SHP77 (cell line): ENCODE measurements at places on chromosomes 12 and 14.

GRCh38 chr14:69171569-69171968, 18.6 kb upstream of the DCAF5 start:
- no peak for DNase-seq

DNA sequence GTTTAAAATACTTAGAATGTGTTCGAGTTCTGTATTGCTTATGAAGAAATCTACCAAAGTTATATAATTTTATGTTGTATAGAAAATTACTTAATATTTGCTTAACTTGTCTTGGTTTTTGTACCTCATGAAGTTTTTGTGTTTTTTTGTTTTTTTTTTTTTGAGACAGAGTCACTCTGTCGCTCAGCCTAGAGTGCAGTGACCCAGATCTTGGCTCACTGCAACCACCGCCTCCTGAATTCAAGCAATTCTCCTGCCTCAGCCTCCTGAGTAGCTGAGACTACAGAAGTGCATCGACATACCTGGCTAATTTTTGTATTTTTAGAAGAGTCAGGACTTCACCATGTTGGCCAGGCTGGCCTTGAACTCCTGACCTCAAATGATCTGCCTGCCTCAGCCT, 69.9 kb downstream of the MON2 start:
- DNase-seq, result no peak

- DNase-seq, result no peak
Measured at GRCh38 chr12:68154779-68155178, 4.8 kb downstream of the IFNG start.

DNA sequence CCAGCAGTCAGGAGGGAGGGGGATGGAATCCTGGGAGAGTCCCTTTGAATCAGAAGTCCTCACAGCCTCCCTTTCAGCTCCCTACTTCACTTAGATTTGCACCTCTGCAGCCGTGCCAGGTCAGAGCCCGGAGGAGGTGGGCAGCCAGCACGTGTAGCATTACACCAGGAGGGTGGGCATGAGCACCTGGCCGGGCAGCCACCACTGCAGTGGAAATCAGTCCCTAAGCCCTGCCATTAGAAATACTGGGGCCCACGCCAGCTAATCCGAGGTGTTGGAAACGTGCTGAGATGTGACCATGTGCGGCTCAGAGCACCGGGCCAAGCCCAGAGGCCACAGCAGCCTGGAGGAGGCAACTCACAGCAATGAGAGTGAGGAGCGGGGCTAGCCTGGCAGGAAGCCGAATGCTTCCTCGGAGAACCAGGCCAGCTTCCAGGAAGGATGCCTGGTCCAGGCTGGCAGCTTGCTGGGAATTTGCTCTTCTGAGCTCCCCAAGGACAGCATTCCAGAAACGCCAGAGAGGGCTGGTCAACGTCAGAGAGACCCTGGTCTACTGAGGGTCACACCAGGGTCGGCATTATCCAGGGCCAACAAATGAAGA, 9.4 kb upstream of the CACNA2D4 start:
- DNase-seq, result no peak

- no peak for DNase-seq
Measured at GRCh38 chr12:3646561-3647241, 106.2 kb downstream of the CRACR2A start.

DNA sequence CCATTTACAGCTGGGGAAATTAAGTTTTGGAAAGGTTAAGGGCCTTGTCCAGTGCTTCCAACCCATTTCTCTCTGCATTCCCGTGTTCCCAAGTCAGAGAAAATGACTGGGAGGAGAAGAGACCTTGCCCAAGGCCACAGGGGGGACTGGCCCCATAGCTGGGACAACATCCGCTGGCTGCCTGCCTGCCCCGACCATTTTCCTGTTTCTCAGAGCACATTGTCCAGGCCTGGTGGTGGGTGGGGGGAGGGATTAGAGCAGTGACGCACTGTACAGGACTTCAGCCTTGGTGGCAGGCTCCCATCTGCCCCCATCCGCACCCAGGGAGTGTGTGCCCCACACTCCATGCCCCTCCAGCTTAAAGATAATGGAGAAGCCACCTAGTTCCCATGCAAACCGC, 27.7 kb downstream of the DIO3 start:
- no peak for DNase-seq

- no peak for DNase-seq
Measured at GRCh38 chr12:50186681-50187080, 19.5 kb upstream of the CERS5 start.

- no peak for DNase-seq
Measured at GRCh38 chr14:103129301-103130016, 6.2 kb downstream of the TNFAIP2 start.

GRCh38 chr14:66088656-66089055, 397.5 kb upstream of the CCDC196 start:
- DNase-seq, result no peak

DNA sequence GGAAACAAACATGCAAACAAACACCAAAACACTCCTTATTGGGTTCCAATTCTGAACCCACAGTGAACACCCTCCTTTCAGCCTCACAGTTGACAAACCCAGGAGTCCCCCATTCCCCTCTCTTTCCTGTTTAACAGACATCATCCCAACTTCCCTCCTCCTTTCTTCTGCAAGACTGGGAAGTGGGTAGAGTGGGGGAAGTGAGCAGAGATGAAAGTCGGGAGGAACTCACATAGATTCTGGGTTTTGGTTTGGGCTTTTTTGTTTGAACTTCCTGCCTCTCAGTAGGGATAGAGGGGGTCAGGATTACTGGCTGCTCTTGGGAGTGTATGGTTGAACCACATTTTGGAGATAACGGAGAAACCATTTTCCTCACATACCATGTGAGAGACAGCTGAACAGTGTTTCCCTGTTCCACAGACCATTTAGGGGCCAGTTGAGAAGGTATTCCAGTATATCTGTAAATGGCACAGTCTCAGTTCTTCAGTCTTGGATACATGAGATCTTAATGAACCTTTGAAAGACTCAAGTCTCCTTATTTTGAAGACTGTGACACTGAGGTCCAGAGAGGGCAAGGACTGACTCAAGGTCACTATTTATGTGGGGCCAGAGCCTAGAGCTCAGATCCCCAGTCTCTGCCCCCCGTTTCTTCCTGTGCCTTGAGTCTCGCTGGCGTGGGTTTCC, 3.9 kb upstream of the GPR84 start:
- no peak for DNase-seq

GRCh38 chr12:77696183-77696582, 134.5 kb upstream of the NAV3 start:
- no peak for DNase-seq

GRCh38 chr12:115871714-115872113, 405.8 kb downstream of the MED13L start:
- DNase-seq, result peak; percentile 39

DNA sequence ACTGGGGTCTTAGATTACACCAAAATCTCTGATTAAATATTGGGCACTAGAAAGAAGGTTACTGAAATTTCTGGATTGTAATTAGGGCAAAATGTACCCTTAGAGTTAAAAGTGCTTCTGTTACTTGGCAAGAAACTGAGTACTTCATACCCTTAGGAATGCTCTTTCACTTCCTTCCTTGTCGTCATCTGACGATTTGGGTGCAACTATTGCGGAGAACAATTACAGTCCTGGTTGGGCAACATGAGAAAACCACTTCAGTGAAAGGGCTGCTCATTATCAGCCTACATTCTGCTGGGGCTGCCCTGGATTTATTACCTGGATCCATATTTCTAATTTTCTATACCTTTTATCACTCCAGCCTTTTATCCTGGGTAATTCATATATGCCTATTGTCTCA, 348.5 kb upstream of the MDGA2 start:
- no peak for DNase-seq

- DNase-seq, result no peak
Measured at GRCh38 chr14:50741567-50741966, 73.5 kb upstream of the SAV1 start.

GRCh38 chr14:104424406-104425072, 155.0 kb upstream of the C14orf180 start:
- DNase-seq, result no peak

GRCh38 chr14:64060648-64061096, 207.9 kb downstream of the SYNE2 start:
- no peak for DNase-seq

DNA sequence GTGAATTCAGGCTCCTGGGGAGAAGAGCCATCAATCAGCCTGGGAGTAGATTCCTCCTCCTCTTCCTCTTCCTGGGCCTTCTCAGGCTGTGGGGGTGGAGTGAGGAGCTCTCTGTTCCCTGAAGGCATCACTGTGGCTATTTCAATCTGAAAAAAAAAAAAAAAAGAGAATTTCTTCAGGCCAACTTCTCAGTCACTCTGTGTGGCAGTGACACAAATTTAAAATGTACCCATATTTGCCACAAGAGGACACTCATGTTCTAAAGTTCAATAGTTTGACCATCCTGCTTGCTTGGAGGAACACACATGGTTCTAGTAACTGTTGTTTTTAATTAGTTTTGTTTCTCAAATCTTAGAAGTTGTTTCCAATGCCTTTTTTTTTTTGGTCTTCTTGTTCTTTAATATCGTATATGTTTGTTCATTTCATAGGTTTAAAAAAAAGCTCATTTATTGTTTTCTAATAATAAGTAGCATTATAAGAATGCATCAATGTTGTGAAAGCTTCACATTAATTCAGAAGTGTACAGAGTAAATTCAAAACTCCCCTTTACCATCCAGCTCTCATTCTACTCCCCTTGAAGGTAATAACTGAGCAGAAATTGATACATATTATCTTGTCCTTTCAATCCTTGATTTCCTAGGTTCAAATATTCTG, 23.3 kb upstream of the CCER1 start:
- DNase-seq, result peak; percentile 6

- no peak for DNase-seq
Measured at GRCh38 chr14:56962444-56963080, 152.3 kb upstream of the OTX2 start.

DNA sequence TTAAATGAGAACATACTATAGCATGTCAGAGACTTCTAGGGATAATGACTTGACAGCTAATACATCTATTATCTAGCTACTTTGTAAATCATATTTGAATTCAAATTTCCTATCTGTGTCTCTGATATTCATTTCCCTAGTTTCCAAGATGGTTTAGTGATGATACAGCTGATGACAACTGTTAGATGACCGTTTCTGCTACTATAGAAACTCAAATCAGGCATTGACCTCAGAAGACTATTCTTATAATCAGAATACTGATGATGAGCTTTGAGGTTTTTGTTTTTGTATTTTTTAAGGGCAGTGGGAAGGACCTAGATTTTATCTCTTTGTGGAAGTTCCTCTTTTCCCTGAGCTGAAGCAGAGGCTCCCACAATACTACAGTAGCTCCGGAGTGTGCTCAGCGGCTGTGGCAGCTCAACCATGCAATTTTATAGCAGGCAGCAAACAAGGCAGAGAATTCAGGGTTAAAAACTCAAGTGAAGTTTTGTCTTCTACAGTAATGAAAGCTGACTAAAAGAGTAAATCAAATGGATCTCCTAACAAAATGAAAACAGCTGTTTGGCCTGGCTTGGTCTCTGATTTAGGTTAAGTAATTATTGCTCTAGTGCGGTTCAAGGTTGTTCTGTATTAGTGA, 145.1 kb downstream of the SLC25A21 start:
- no peak for DNase-seq

DNA sequence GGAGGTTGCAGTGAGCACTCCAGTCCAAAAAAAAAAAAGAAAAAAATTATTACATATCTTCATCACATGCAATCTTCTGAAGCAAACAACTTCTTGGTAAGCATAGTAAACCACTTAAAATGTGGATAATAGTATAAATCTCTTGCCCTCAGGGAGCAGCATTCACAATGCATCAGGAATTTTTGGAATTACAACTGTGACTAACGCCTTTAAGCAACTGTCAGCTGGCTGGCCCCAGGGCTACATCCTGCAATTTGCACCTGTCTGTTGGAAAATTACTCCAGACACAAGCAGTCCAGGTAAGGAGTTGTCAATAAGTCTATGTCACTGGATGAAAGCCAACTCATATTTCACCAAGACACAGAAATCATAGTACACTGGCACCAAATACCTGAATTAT, 5.5 kb upstream of the SLC7A7 start:
- no peak for DNase-seq

DNA sequence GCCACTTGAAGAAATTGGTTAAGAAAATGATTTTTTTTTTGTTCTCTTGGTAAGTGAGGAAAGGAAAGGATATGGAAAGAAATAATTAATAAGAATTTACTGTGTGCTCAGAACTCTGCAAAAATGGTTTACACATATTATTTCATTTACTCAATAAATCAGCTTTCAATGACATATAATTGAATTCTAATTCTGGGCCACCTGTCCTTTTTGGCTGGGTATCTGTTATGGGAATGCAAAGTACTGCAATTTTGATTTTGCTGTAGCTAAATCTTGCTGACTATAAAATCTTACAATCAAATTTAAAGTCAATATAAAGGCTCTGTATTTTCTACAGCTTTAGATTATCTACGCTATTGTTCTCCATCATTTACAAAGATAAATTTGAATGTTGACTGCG, 147.1 kb downstream of the GRIP1 start:
- DNase-seq, result no peak

GRCh38 chr14:30283822-30284446, 275.0 kb upstream of the G2E3 start:
- peak; percentile 23 for DNase-seq

- no peak for DNase-seq
Measured at GRCh38 chr14:61889914-61890351, 127.7 kb downstream of the SNAPC1 start.

- DNase-seq, result no peak
Measured at GRCh38 chr12:120943482-120943881, 34.9 kb upstream of the HNF1A start.

GRCh38 chr14:19823178-19823577, 19.6 kb downstream of the OR4N2 start:
- DNase-seq, result no peak

- DNase-seq, result no peak
Measured at GRCh38 chr12:69620077-69620476, 9.4 kb upstream of the LRRC10 start.

- no peak for DNase-seq
Measured at GRCh38 chr14:68253160-68253780, 433.7 kb downstream of the RAD51B start.

DNA sequence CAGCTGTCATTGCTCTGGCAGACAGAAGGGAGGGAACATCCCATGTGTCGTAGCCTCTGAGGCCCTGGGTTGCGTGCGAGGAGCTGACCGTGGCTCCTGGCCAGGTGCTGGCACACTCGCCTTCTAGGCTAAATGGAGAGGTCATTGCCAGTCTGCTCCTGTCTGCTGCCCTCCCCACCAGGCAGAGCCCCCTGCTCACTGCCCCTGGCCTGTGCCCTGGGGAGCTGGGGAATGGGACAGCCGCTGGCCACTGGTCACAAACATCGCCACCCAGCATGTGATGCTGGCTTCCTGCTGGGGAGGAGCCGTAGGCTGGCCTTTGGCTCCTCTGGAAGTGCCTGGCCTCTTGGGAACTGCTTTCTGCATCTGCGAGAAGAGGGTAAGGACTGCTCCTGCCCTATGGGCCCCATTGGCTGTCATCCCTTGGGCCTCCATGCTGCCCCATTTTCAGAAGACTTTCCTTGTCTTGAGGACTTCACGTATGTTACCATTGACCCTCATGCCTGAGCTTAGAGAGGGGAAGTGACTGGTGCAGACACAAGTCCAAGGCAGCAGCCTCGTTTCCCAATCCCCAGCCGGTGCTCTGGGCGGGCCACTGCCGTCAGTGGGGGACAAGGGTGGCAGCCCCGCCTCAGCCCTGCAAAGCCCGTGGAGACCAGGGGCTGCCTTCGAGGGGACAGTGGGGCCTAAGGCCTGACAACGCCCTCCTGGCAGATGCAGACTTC, 2.0 kb upstream of the TNFAIP2 start:
- DNase-seq, result peak; percentile 82

- peak; percentile 44 for DNase-seq
Measured at GRCh38 chr14:57085801-57086200, 182.9 kb downstream of the EXOC5 start.
